ENCODE measurements at places on chromosomes 1 and 21. TPM values are rescaled to one million over a fixed set of nuclear protein-coding genes. Genes with fewer than 3 reads are reported as not detected.

DNA sequence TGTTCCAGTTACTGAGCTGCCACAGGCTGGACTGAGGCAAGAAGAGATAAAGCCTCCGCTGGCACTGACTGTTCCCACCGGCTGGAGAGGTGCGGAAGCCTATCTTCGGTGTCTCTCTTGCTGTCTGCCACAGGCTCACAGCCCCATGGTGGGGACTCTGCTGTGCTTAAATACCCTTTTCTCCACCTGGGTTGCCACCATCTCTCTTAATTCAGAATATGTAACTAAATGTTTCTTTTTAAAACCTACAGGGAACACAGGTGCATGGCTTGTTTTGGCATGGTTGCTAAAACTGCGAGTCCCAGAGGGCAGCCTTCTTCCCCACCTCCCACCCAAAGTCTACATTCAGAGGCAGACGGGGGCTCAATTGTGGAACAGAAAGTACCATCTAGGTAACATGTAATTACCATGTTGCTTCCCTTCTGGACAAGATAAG is 8.1 kb upstream of the LBR start:
- no peak for DNase-seq

DNA sequence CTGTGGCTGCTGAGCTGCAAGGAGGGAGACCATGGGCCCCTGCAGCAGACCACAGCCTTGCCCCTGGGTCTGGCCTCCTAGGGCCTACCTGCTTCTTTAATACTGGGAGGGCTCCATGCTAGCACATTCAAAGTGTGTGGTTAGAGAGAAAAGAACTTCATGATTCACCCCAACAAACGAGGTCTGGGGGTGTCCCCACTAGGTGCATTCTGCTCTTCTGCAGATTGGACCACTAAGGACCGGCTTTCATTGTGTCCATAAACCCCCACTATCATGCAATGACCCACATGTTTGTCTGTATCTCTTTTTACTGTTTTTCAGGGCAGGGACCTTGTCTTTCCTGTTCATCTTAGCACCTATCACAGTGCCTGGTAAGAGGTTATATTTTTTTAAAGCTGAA is 185.4 kb downstream of the OMA1 start:
- no peak for DNase-seq

The NEK2 gene
- total RNA-seq, result not detected

DNA sequence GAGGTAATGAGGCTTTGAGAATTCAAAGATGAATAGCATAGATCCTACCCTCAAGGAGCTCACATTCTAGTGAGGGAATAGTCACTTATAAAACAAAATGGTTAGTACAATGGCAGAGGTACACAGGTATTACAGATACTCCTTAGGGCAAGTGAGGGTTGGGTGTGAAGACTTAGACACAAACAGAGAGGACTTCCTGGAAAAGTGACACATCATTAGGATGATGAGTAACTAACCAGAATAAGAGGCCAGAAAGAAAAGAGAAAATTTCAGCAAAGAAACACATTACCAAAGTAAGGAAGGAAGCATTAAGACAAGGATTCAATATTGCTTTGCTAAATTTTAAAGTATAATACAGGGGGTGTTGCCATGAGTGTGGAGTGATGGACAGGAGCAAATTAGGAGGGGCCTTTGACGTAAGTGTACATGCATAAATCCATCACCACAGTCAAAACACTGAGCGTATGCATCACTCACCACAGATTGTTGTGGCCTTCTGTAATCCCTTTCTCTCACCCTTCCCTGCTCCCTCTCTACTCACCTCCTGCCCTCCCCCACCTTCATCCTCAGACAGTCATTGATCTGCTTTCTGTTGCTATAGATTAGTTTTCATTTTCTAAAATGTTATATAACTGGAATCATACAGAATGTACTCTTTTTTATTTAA is 7.9 kb downstream of the CD53 start:
- DNase-seq, result no peak

GRCh38 chr21:42195378-42196031 is 23.4 kb upstream of the ABCG1 start:
- DNase-seq, result peak; percentile 87

DNA sequence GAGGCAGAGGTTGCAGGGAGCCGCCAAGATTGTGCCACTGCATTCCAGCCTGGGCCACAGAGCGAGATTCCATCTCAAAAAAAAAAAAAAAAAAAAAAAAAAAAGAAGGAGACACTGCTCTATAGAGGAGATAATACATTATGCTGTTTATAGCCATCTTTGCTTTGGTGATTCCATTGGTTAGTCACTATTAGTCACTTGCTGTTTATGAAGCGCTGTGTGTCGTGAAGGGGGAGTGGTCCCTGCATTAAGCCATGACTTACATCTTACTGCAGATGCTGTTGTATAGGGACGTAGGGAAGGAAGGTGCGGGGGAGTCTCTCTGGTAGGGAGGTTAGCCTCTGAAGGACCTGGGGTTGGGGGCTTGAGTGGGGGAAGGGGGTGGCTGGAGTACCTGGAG is 48.3 kb downstream of the HUNK start:
- DNase-seq, result no peak

GRCh38 chr1:53402891-53403655 is 56.1 kb upstream of the DMRTB1 start:
- no peak for DNase-seq

- peak; percentile 97 for DNase-seq
These were observed at the start of gene CAMSAP2 for GRCh38 chr1:200738327-200738948. Gene CAMSAP2, plus strand, starts transcription at chr1:200738893. Its CDS starts 935 bp downstream, at chr1:200739828.

All from esophagus muscularis mucosa (tissue), 4 donors.